ENCODE measurements at places on chromosomes 3 and 15. TPM values are rescaled to one million over a fixed set of nuclear protein-coding genes. Genes with fewer than 3 reads are reported as not detected.

DNA sequence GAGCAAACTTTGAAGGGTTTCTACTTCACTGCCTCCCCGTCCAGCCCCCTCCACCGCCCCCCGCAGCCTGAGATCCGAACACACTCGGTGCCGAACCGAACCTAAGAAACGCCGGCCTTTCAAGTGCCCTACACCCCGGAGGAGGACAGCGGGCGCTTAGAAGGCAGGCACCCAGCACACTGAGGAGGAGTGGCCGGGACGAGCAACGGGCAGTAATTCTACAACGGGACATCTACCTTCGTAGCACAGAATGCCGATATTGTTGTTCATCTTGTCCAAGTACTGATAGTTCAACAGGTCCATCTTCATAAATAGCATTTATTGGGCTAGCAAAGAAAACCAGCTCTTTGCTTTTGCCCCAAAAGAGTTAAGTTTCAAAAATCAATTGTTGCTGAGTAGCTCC, 513 bp downstream of the VGLL4 start:
- DNase-seq: peak; percentile 81

GRCh38 chr3:85604641-85605040, 645.9 kb downstream of the CADM2 start:
- DNase-seq: no peak

- DNase-seq: no peak
Measured at GRCh38 chr3:155019575-155019974, 60.5 kb upstream of the MME start.

- no peak for DNase-seq
Measured at GRCh38 chr3:100719136-100719535, 9.8 kb downstream of the TFG start.

HTR3E gene
- total RNA-seq: not detected

C2CD4B gene
- 1.4 TPM for total RNA-seq

DNA sequence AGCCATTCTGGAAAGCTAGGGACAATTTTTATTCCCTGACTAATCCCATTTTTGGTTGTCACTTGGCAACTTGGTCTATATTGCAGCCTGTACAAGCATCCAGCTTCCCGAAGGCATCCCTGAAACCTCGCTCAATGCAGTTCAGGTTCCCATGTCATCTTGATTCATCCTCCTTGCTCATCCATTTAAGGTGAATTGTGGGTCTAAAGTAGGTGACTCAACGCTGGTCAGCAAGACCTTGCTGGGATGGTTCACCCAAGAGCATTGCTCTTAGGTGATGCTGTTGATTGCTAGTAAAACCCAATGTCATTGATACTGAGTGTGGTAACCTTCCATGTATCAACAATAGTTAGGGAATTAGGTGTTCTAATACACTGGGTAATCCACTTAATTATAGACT, 13.1 kb upstream of the RAB8B start:
- no peak for DNase-seq

- DNase-seq: no peak
Measured at GRCh38 chr3:124429129-124429815, 301.0 kb upstream of the UMPS start.

- no peak for DNase-seq
Measured at GRCh38 chr3:38964646-38965045, 87.1 kb downstream of the SCN11A start.

ROBO1 gene
- 13.5 TPM for total RNA-seq

DNA sequence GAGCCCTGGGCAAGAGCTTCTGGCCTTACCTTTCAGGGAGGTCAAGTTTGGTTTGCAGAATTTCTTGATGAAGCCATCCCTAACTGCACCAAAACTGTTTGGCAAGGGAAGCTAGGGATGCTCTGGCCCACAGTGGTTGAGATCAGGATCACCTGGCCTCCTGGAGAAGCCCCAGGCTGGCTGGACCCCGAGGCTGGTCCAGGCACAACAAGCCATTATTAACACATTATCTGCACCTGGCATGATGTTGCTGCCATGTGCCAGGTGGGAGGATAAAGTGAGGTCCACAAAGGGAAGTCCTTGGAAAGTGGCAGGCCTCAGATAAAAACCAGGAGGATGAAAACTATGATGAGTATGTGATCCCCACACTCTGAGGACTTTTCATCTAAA, 35.9 kb upstream of the DUSP7 start:
- DNase-seq: peak; percentile 13

SUCNR1 gene
- 0.65 TPM for total RNA-seq

- no peak for DNase-seq
Measured at GRCh38 chr3:153680526-153680925, 440.7 kb upstream of the ARHGEF26 start.

GRCh38 chr3:196662711-196663571, 23.4 kb downstream of the NRROS start:
- DNase-seq: no peak

DNA sequence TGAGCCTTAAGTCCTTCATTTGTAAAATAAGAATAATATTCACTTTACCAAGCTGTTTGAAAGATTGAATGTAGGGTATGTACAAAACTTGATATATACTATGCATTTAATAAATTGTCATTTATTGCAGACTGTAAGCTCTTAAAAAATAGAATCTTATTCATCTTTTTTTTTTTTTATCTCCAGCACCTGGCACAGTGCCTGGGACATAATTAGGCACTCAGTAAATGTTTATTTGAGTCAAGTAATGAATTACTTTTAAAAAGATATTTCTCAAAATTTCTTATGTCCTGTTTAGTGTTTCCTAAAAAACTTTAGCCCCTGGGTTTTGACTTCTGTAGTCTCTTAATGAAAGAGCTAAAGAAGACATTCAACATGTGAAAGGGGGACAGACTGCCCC, 71.7 kb downstream of the TOP2B start:
- DNase-seq: no peak

DNA sequence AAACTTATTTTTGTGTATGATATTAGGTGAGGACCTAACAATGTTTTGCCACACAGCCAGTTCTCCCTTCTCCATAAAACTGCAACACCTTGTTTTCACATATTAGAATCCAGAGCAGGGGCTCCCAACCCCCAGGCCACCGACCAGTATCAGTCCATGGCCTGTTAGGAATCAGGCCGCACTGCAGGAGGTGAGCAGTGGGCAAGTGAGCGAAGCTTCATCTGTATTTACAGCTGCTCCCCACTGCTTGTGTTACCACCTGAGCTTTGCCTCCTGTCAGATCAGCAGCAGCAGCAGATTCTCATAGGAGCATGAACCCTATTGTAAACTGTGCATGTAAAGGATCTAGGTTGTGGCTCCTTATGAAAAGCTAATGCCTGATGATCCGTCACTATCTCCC, 185.9 kb upstream of the NSMCE3 start:
- DNase-seq: no peak

DNA sequence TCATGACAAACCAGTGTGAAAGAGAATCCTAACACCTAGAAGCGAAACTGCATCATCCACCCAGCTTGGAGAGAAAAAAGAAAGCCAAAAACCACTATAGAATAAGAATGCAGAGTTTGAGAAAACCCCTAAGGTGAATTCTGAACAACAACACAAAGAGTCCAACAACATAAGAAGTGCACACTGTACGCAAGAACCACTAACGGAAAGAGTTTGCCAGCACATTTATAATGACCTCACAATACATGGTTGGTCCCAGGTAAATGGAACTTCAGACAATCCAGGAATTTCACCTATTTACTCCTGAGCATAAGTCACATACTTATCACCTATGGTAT, 128.3 kb upstream of the BHLHE40 start:
- no peak for DNase-seq

DNA sequence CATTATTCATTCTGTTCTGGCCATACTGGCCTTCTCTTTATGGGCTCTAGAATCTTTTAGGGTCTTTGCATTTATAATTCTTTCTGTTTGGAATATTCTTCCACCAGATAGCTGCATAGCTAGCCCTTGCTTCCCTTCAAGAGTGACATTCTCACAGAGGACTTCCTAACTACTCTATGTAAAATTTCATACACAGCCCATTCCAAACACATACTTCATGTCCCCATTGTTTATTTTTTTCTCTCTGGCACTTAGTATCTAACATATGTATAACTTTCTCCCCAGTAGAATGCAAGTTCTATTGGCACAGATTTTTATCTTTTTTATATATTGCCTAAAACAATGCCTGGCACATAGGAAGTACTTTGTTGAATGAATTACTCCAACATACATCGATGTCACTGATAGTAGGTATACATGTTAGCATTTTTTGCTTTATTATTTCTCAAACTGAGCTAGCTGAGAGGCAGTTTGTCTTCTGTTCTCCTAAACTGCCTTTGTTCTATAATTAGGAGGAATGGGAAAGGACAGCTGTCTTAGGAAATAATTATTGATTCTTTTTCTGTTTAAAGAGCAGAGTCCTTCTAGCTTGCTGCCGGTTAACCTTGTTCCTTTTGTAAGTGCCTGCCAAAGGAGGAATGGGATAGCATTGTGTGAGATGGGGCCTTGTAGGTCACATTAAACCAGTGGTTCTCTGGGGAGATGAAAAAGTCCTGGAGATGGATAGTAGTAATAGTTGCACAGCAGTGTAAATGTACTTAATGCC, 7.9 kb downstream of the FAM162A start:
- DNase-seq: no peak

- peak; percentile 68 for DNase-seq
Measured at GRCh38 chr15:101170568-101171350, 81.1 kb downstream of the CHSY1 start.

- DNase-seq: no peak
Measured at GRCh38 chr3:42844412-42844713, 31.3 kb downstream of the CYP8B1 start.

- no peak for DNase-seq
Measured at GRCh38 chr15:39804026-39804425, 21.4 kb upstream of the FSIP1 start.

DNA sequence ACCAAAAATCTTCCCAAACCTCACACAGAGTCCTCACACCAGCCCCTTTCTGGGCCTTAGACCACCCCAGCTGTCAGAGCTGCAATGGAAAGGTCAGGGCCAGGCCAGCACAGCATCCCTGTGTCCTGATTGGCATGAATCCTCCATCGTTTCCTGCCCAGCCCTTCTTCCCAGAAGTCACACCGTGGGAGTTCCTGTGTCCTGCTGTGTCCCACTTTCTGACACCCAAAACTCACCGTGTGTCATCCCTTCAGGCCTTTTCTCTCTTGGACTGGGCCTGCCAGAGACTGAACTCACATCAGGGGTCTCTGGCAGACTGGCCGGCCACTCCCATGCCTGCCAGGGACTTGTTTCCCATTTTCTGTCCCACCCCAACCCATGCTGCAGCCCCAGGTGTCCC, 32.5 kb upstream of the CHRNB4 start:
- DNase-seq: no peak

DNA sequence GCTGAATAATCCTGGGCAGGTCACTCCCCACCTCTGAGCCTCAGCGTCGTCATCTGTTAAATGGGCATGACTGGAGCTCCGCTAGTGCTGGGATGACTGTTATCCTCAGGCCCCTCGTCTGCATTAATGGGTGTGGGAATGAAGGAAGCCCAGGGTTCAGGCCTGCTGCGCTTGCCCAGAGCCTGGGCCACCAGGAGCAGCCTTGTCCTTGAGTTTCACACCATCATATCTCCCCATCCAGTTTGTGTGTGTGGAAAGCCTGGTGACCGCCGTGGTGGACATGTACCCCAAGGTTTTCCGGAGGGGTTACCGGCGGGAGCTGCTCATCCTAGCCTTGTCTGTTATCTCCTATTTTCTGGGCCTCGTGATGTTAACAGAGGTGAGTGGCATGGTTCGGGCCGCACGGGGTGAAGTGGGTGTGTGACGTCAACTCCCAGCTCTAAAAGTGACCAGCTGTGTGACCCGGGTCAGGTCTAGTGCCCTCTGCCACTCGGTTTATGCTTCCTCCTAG, 63.5 kb upstream of the SLC6A1 start:
- DNase-seq: no peak

DPPA2 gene
- total RNA-seq: not detected

- no peak for DNase-seq
Measured at GRCh38 chr15:57309856-57310760, 66.2 kb upstream of the CGNL1 start.

- DNase-seq: no peak
Measured at GRCh38 chr15:45149060-45149459, 19.3 kb downstream of the DUOX1 start.

CELSR3 gene
- total RNA-seq: 0.20 TPM

CADPS gene
- total RNA-seq: 64.0 TPM

GRCh38 chr3:80889535-80889934, 871.9 kb downstream of the GBE1 start:
- DNase-seq: no peak

- no peak for DNase-seq
Measured at GRCh38 chr15:74868059-74868458, 5.1 kb downstream of the SCAMP2 start.

DNA sequence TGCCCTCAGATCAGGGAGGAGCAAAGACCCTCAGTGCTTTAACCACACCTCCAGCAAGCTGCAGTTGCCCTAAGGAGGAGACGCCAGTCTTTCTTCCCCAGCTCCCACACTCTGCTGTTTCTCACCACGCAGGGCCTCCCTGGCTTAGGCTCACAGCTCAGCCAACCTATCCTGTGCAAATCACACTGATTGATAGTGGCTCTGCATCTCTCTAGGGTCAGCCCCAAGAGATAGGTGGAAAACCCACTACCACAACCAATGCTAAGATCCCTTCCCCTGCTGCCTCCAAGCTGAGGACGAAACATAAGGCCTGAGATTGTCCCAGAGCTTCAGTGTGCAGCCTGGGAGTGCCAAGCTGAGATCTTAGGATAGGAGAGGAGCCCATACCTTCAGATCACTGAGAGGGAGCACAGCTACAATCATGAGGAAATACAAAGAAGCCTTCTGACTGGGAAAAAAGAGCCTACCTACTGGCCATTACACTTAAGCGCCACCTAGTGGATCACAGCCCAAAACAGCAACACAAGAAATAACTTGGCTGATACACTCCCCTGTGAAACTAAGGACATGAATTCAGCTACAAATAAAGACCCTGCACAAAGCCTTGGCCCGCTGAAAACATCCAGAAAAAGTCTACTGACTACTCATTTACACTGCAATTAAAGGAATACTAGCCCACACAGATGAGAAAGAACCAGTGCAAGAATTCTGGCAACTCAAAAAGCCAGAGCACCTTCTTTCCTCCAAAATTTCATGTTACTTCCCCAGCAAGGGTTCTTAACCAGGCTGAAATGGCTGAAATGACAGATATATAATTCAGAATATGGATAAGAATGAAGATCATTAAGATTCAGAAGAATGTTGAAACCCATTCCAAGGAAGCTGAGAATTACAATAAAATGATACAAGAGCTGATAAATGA, 271.5 kb upstream of the DCBLD2 start:
- DNase-seq: peak; percentile 29

DNA sequence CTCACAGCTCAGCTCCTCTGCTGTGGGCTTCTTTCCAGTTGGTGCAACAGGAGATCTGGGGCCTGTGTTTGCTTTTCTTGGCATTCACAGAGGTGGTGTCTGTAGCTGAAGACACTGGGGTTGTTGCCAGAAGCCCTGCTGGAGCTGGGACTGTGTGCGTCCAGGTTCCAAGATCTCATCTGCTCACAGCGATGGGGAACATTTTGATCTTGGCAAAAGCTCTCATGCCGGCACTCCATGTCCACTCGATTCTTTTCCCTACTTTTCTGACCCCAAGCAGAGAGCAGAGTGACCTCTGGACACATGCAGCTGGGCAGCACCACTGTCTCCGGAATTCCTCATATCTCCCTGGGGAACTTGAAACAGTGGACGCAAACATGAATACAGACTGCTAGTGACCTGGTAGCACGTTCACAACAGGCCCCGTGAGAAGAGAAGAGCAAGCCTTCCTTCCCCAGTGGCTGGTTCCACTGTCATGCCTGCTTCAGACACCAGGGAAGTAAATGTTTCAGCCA, 36.1 kb upstream of the MECOM start:
- peak; percentile 88 for DNase-seq

- no peak for DNase-seq
Measured at GRCh38 chr15:92797168-92798052, 102.7 kb upstream of the CHD2 start.

All from right cardiac atrium (tissue), 5 donors.